Fibroblast of skin of abdomen (primary cell): ENCODE measurements at places on chromosomes 12 and 14.

GRCh38 chr14:102088012-102088792, 1.4 kb upstream of the HSP90AA1 start:
- DNase-seq, result peak; percentile 36

- DNase-seq, result no peak
These were observed 860 bp downstream of the NDRG2 start for GRCh38 chr14:21023817-21024584.

- DNase-seq, result no peak
These were observed 392.7 kb downstream of the RPS29 start for GRCh38 chr14:49193332-49194065.

- DNase-seq, result peak; percentile 39
These were observed 172.0 kb downstream of the BCAT1 start for GRCh38 chr12:24776861-24777260.
